ENCODE measurements at places on chromosomes 16 and 17. TPM values are rescaled to one million over a fixed set of nuclear protein-coding genes. Genes with fewer than 3 reads are reported as not detected.

GRCh38 chr17:60971515-60972369, 294.1 kb downstream of the BCAS3 start:
- DNase-seq = no peak

GRCh38 chr17:37643869-37644268, 623 bp upstream of the DDX52 start:
- DNase-seq = no peak

- no peak for DNase-seq
Measured at GRCh38 chr17:3003296-3004149, 59.9 kb downstream of the OR1D5 start.

DNA sequence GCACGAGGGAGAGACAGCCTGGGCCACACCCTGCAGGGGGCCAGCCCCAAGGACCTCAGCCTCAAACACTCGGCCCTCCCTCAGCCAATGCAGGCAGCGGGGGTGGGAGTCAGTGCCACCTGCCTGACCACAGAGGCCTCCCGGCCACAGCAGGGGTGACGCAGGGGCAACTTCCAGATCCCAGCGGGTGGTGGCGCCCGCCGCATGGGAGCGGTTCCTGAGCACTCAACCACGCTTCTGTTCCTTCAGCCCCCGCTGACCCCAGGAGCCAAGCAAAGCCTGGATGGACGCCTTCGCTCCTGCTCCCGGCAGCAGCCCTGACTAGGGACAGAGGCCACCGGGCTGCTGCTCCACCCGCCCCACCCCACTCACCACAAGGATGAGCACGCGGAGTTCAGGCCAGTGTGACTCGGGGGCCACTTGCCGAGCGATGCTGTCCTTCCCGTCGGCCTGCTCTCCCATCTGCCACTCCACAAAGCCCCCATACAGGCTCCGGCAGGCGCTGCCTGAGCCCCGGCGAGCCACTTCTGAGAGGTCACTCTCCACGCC, 5.0 kb upstream of the CYBA start:
- no peak for DNase-seq

- DNase-seq = peak; percentile 66
Measured at GRCh38 chr16:71412270-71413160, 29.3 kb downstream of the TLE7 start.

DNA sequence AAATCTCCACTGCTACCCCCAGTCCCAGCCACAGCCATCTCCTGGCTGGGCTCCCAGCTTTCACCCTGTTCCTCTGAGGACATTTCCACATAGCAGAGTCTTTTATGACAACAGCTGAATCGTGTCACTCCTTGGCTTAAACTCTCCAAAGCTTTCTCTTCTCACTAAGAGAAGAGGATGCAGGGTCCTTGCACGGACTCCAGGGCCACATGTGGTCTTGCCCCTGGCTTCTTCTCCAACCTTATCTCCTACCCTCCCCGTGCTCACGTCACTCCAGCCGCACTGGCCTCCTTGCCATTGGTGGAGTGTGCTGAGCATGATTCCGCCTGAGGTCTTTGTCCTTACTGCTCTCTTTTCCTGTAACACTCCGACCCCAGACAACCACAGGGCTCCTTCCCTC, 39.9 kb upstream of the CCDC182 start:
- DNase-seq = no peak

KRT27 gene
- total RNA-seq = not detected

GALR2 gene
- total RNA-seq = 12.6 TPM

KIF19 gene
- not detected for total RNA-seq

Data from activated T-cell treated with anti-CD3 and anti-CD28 coated beads, Interleukin-2, amount 50 U/mL, for 4 hours (primary cell).